ENCODE measurements at places on chromosomes 5 and 9.

- no peak for DNase-seq
These were observed 10.5 kb downstream of the GLRX start for GRCh38 chr5:95812074-95812471.

GRCh38 chr9:128390813-128391711 is 19.9 kb downstream of the URM1 start:
- no peak for DNase-seq

DNA sequence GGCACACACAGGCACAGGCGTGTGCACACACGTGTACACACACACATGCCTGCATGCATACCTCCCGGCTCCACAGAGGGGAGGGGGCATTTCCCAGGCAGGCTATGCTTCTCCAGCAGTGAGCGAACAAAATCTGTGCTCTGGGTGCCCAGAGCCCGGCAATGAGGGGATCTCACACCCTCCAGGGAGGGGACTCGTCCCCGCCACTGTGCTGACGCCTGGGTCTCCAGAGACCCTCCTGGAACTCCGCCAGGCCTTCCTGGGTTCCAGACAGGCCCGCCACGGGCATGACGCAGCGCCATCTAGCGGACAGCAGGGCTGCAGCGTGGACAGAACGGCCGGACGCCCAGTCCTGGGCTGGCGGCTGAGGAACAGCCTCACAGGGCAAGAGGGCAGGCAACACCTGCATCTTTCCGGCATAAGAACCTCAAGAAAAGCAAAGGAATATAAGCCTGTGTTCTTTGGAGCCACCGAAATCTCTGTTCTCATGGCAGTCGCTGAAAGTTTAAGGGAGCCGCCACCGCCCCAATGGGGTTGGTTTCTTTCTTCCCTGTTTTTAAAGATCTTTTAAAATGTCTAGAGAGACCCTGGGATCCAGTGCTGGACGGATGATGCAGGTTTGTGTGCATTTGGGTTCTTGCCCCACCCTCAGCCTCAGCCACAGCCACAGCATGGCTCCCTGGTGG is 135.6 kb upstream of the PPP1R26 start:
- DNase-seq = peak; percentile 27

DNA sequence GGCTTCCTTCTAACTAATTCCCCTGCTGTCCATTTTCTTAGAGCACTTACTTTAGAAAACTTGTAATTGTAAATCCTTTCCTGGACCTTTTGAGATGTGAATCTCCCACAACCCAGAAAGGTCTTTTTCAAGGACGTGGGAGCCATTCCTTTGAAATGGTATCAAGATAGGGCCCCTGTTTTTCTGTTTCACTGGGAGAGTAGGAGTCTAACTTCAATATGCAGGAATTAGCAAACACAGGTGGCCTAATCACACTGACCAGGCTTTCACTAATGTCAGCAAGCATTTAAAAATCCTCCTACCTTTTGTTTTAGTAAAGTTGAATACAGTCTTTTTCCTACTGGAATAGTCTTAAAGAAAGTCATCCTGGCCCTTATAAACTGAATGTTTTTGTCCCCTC is 558.3 kb downstream of the PTPRD start:
- DNase-seq = no peak

DNA sequence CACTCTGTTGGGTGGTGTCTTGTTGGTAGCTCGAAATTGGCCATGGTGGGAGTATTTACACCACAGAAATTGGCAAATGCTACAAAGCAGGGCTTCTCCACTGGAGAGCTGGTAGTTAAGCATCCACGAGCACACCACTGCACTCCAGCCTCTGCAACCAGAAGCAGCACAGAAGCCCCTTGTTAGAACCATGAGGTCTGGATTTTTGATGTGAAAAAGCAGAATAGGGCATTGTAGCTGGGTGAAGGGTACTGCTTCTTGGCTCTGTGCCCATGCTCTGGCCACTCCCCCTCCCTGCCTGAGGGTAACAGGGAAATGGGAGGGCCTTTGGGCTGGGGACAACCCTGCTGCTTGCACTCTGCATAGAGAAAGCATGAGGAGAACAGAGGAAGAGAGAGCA is 81.2 kb upstream of the UBTD2 start:
- DNase-seq = no peak

DNA sequence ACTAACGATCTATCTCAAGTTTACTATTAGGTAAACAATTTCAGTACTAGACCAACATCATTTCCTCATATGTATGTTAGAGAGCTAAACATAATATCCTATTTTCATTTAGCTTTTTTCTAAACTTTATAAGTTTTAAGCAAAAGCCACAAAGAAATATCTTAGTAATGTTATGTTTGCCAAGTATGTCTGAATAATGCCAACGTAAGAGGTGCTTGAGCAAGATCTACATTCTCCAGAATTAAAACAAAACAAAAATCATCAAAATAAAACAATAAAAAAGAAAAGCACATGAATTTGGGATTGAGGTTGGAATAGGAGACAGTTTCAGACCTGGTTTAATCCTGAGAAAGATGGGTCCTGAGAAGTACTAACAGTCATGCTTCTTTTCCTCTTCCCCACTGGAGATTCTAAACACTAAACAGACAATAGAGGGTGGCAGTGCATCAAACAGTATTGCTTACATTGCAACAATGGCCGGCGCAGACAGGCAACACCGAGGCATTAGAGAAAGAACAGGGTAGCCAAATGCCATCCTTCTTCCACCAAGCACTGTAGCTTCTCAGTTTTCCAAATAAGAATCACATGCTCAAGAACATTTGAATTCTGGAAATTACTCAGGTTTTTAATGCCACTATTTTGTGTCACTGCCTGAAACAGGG is 33.6 kb downstream of the CSNK1A1 start:
- DNase-seq = no peak

DNA sequence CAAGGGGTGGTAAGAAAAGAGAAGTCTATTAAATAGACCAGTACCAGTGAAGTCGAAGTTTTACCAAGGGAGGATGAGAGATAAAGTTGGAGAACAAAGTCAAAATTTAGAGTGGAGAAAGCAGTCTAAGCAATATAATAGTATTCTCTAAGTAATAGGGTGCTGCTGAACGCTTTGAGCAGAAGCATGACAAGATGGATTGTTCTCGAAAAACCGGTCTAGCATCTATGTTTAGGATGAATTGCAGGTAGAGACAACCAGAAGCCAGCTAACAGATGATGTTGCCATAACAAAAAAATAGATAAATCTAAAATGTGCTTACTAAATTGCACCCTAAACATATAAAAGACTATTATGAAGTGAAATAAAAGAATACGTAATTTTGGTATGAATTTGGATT is 237.0 kb downstream of the PRELID2 start:
- no peak for DNase-seq

DNA sequence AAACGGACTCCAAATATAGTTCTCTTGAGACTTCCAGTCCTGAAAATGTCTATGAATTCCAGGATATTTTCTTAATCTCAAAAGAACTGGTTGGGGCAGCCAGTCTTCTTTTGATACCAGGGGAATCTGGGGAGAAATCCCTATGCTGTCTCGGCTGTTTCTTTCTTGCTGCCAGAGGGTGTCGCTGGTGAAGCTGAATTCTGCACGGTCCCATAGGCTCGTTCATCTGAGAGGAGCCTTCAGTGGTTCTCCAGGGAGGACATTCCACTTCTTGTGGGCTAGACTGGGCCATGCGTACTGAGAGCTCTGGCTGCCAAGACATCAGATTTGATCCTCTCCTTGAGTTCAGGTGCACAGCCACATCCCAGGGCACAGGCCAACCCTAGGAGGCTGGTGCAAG is 155.0 kb upstream of the CLINT1 start:
- no peak for DNase-seq

GRCh38 chr9:127572961-127573721 is 38.9 kb upstream of the STXBP1 start:
- no peak for DNase-seq

GRCh38 chr9:124342776-124343485 is 72.3 kb downstream of the PSMB7 start:
- no peak for DNase-seq

- no peak for DNase-seq
These were observed 27.9 kb downstream of the NSUN2 start for GRCh38 chr5:6604946-6605345.

DNA sequence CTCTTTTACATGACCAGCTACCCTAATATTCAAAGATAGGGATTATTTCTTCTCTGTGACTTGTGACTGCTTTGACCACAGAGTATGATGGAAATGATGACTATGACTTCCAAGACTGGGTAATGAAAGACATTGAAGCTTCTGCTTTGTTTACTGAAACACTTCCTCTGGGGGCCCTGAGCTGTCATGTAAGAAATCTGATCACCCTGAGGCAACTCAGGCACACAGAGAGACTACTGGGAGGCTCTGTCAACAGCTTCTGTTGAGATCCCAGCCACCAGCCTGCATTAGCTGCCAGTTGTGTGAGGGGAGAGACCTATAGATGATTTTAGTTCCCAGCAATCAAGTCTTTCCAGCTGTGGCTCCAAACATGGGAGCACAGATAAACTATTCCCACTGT is 76.5 kb downstream of the KCTD16 start:
- DNase-seq = no peak

DNA sequence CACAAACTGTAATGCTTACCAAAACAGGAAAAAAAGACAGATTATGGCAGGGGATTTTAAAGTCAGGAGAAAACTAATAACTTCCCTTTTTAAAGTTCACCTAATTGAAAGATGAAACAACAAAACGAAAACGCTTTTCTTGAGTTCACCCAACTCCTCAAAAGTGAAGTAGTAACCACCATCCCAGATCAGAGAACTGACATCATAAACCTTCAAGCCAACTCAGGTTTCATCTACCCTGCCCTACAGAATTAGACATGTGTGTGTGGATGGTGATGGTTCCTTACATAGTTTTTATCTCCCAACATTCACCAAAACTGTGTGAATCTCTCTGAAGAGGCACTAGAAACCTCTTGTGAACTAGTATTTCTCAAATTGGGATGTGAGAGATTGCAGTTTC is 195.2 kb upstream of the PTGER4 start:
- peak; percentile 20 for DNase-seq

DNA sequence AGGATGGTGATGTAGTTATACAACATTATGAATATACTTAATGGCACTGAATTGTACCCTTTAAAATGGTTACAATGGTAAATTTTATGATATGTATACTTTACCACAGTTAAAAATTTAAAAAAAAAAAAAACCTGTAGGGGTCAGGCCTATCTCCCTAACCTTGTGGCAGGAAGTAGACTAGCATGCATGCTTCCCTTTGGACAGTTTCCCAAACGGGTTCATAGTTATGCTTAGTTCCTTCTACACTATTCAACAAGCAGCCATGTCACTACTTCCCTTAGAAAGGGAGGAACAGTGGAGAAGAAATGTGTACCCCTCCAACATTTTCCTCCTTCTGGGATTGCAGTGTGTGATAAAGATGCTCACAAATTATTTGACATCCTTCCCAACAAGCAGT is 32.5 kb downstream of the IDNK start:
- DNase-seq = no peak

DNA sequence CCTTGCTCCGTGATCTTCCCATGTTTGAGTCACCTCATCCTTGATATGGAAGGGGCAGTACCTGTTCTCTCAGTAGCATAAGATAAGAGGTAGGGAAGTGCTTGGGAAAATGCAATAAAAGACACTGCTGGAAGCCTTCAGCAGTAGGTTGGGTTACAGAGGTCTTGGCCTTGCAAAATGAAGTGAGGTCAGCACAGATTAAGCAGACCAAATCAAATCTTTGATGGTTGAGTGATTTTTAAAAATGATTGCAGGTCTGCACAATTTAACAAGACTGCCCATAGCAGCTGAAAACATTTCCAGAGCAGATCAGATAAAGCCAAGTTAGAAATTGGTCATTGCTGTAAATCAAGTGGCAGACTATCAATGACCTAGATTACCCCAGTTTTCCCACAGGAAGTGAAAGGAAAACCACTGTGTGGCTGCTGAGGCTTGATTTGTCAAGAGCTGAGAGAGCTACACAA is 32.9 kb downstream of the PALM2AKAP2 start:
- DNase-seq = no peak

DNA sequence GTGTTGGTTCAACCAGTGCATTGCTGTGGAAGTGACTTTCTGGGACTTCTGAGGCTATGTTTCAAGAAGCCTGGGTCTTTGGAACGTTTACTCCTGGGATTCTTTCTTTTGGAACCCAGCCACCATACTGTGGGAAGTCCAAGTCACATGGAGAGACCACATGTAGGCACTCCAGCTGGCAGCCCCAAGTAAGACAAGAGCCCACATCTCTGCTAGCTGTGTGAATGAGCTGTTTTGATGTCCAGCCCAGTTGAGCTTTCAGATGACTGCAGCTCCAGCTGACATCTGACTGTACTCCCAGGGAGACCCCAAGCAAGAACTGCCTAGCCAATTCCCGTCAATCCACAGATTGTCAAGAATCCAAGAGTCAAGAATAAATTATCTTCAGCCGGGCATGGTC is 60.1 kb upstream of the SPATA31D4 start:
- DNase-seq = no peak

DNA sequence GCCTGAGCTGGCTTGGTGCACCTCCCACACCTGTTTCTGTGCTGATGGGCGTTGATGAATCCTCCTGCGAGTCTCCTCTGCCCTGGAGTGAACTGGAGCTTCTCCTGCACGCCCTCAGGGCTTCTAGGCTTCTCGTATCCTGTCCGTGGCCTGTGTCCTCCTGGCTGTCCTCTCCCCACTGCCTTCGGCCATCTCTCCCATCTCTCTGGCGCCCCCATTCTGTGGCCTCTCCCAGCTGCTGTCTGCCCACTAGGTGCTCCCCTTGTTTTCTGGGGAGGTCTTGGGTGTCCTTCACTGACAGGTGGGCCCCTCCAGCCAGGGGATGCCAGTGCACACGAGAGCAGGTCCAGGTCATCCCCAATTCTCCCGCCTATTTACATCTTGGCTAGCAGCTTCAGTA is 28.8 kb downstream of the AHRR start:
- no peak for DNase-seq

- DNase-seq = peak; percentile 5
These were observed 12.7 kb downstream of the RLN1 start for GRCh38 chr9:5326893-5327548.

- DNase-seq = no peak
These were observed 80.2 kb upstream of the RUFY1 start for GRCh38 chr5:179470201-179470600.

- DNase-seq = no peak
These were observed 4.8 kb downstream of the SMIM23 start for GRCh38 chr5:171790408-171790807.

GRCh38 chr5:138549414-138549813 is 6.4 kb upstream of the ETF1 start:
- no peak for DNase-seq

- DNase-seq = no peak
These were observed 150.9 kb downstream of the OSTF1 start for GRCh38 chr9:75239176-75239575.

GRCh38 chr9:128203707-128204551 is 750 bp downstream of the DNM1 start:
- no peak for DNase-seq

- no peak for DNase-seq
These were observed 108.2 kb upstream of the DMAC1 start for GRCh38 chr9:7907551-7908337.

GRCh38 chr9:114085387-114085789 is 7.3 kb upstream of the AMBP start:
- no peak for DNase-seq

DNA sequence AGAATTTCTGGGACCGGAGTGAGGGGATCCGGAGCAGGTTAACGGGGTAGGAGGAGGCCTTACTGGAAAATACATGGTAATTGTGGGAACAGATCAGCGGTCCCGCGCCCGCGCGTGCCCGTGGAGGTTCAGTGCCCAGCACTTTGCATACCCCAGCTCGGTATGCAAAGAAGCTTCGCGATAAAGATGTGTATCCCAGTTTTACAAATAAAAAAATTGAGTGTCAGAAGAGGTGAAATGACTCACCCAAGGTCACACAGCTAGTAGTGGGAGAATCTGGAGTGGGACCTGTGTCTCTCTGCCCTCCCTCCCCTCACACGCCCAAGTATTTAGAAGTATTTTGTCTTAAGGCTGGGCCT is 967 bp downstream of the NEURL1B start:
- no peak for DNase-seq
